ENCODE measurements at places on chromosomes 2 and 18.

DNA sequence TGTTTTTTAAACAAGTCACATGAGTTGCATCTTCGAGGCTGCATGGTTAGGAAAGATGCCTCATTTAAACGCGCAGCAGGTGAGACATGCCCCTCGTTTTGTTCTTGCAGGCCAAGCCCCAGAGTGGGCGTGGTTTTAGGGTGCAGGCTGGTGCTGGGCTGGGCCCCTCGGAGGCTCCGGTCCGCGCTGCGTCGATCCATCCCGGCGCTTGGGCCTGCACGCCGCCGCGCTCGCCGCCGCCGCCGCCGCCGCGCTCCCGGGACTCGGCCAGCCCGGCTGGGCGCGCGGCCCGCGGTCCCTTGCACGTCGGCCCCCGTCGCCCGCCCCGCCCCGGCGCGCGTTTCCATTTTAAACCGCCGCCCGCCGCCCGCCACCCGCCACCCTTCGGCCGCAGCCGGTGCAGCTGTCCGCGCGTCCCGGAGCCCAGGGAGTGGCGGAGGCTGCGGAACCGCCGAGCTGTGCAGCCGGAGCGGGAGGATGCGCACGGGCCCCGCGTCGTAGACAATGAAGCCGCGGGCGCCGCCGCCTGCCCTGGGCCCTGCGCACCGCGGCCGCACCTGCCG lies 175.5 kb downstream of the AGAP1 start:
- DNase-seq = peak; percentile 3

DNA sequence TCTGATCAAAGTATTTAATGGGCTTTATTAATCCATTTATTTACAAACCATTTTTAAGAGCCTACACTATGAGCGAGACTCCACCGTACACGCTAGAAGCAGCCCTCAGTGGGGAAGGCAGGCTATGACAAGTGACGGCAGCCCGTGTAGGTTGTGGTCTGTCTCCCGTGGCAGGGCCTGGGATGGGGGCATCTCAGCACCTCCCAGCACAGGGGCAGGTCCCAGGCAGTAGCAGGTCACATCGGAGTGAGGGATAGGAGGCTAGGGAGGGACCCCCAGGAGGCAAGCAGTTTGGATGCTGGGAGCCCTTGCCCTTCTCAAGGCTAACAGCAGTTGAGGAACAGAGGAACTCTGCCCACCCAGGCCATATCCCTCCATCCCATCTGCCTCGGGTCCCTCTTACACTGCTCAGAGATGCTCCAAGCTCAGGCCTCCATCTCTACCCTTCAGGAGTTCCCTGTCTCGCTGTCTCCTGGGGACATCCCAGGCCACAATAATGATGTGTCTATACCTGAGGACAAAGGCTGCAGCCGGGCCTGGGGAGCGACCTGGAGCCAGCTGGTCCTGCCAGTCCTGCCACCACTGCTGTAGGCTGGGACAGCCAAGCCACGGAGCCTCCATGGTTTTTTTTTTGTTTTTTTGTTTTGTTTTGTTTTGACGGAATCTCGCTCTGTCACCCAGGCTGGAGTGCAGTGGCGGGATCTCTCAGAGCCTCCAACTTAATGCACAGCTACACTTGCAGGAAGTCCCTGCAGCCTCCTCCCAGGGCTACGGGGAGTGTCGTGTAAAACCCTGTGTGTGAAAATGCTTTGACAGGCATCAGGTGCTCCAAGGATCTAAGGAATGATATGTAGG lies 92.0 kb downstream of the NDUFA10 start:
- no peak for DNase-seq

DNA sequence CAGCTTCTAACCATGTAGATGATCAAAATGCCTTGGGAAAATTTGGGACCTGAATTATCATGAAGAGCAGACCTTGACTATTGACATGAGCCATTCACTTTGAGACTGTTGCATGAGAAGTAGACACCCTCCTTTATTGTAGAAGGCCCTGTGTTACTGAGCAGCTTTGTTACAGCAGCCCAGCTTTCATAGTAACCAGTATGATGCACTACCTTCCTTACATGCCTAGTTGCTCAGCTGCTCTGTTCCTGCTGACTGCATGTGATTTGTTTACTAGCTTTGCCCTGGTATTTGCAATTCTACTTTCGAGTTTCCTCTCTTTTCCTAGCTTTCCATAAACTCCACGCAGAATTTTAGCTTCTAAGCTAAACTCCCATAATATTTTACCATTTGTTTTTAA lies 11.2 kb upstream of the FN1 start:
- no peak for DNase-seq

DNA sequence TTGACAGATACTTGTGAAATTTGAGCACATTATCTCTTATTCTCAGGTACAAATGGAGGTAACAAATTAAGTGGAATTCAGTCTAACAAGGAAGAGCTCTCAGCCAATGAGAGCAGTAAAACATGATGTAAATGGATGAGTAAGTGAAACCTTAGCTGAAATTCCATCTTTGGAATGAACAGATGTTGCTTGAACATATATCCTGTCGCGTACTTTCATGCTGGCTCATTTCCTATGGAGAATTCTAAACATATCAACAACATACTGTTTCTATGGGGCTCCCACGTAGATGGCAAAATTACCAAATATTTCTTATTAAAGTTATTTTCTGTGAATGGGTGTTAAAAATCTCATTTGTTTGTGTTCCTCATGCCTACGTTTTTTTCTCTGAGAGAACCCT lies 256.3 kb upstream of the LINC00305 start:
- DNase-seq = no peak

DNA sequence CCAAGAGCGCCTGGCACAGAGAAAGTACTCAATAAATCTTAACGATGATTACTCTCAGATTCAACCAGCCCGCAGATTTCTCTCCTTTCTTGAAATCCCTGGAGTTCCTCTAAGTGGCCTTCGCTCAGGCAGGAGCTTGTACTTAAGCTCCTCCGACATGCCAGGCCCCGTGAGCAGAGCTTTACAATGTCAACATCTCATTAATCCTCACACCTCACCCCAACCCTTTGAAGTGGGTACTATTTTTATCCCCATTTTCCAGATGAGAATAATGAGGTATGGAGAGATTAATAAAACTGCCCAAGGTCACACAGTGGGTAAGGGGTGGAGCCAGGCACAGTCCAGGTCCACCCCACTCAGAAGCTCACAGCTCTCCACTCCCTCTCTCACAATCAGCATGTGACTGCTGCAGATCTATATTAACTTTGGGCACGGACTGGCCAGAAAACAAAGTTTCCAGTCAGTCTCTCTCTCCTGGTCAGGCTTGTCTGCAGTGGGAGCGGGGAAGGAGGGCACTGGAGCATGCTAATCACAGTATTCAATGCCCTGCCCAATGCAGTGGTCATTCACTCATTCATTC lies 18.0 kb downstream of the DNMT3A start:
- no peak for DNase-seq

DNA sequence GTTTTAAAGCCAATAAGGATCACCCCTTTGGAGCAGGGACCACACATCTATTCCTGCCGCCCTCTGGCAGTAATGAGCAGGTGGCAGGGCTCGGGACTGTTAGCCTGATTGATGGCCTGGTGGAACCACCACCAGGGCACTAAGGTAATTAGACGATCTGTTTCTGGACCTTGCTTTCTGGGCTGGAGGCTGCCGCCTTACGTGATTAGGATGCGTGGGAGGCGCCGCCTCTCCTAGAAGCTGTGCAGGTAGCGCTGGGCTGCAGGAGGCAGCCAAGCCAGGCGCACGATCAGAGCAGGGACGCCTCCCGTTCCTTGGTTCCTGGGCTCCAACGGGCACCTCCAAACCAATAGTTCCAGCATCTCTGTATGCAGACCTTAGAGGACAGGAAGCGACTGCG lies 242.6 kb upstream of the RAB12 start:
- no peak for DNase-seq

- no peak for DNase-seq
Observed at GRCh38 chr18:5239447-5239846, 42.4 kb upstream of the AKAIN1 start.

GRCh38 chr2:110729106-110729505 lies 3.3 kb upstream of the ACOXL start:
- DNase-seq = no peak

DNA sequence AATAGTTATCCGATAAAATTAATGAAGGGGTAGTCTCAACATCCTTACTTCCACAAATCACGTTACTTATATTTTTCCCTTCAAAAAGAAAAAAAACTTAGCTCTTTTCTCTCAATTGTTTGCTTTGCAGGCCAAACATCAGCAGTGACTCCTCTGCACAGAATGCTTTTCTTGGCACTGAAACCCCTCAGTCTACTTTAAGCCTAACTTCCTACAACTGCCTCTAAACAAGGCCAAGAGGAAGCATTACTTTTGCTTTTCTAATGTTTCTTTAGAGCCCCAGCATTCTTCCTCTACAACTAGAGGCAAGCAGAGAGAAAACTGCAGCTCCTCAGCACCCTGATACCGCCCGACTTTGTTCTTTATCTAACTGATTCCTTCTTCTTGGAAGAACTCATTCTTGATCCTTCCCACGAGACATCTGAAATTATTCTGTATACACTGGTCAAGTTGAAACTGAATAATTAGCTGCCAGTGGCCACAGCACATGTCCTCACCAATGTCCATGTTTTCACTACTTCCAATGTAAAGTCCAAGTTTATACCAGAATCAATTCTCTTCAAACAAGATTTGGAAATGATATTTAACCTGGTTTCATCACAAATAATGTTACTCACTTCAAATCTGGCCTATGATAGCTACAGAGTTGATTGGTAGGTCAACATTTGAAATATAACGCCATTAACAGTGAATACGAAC lies 55.3 kb downstream of the DTNB start:
- no peak for DNase-seq

DNA sequence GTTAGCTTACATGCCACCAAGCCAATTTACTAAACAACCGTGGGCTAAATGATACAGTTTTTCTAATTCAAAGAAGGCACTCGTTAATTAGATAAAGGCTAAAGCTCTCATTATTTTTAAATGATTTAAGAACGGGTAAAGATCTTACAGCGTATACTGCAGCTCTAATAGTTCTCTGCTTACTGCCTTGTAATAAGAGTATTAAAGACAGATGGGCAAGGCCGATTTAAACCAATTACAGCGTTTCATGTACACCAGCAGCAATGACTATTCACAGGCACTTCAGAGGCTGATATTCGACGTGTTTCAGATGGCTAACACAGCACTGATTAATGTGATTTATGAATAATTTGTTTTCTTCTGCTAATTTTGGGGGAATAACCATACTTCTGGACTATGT lies 259.3 kb downstream of the ZNF407 start:
- no peak for DNase-seq

DNA sequence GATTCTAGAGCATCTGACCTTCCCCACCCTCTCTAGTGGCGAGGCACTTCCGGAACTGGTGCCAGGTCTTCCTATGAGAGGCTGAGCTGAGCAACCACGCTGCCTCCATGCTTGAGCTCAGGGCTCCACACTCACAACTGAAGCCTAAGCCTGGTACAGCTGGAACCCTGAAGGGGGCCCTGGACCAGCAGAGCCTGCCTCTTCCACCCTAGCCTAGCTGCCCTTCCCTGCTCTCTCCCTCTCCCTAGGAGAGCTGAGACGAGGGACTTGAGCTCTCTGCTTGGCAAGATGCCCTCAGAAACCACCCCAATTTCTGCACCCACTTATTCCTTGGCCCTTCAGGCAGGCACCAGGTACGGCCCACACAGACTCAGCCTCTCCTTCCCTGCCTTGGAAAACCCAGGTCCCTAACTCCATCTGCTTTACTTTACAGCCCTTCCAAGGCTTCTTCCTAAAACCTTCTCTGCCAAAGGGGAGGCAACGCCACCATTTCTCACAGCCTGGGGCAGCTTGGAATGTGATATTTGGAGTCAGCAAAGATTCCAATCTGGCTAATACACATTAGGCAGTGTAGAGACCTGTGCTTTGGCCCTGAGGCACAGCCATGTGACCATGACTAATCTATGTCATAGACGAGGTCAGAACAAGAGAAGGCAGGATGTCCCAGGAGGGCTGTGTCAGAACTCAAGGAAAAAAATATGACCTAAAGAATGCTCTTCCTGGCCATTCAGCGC lies 18.8 kb downstream of the COX7A2L start:
- no peak for DNase-seq

All from stimulated activated CD4-positive, alpha-beta T cell treated with anti-CD3 and anti-CD28 coated beads, Interleukin-12 subunit alpha, Interleukin-12 subunit beta, amount 100 ng/mL, for 48 hours (primary cell).